ENCODE measurements at places on chromosomes 4 and X. TPM values are rescaled to one million over a fixed set of nuclear protein-coding genes. Genes with fewer than 3 reads are reported as not detected.

Gene SERTM2
- total RNA-seq: not detected

Gene TCEAL9
- 3.4 TPM for total RNA-seq

Gene LEF1
- 53.2 TPM for total RNA-seq

Gene TRIM60
- total RNA-seq: not detected

Gene FGG
- not detected for total RNA-seq

Gene IL1RAPL2
- not detected for total RNA-seq

- H3K27ac ChIP-seq: no peak overlapping the region
These were observed 72.4 kb upstream of the LONRF3 start for GRCh38 chrX:118901991-118902390.

DNA sequence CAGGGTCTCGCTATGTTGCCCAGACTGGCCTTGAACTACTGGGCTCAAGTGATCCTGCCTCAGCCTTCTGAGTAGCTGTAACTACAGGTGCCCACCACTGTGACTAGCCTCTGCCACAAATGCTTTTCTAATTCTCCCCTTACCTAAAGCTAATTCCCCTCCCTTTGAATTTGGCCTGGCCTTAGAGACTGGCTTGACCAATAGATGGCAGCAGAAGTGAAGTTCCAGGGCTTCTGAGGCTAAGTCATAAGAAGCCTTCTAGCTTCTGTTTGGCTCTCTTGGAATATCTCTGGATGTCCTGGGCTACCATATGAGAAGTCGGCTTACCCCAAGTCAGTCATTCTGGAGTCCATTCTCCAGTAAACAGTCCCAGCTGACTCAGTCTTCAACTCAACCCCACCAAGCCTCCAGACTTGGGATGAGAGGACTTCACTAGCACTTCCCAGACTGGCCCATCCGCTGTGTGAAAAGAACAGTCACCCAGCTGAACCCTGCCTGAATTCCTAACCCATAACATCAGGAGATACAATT lies 61.0 kb downstream of the HPRT1 start:
- H3K4me1 ChIP-seq: no peaks in the 10 kb centered on the region
- no peaks in the 10 kb centered on the region for H3K27me3 ChIP-seq
- no peak overlapping the region for H3K27ac ChIP-seq
- no peaks in the 10 kb centered on the region for H3K36me3 ChIP-seq
- no peak for DNase-seq

DNA sequence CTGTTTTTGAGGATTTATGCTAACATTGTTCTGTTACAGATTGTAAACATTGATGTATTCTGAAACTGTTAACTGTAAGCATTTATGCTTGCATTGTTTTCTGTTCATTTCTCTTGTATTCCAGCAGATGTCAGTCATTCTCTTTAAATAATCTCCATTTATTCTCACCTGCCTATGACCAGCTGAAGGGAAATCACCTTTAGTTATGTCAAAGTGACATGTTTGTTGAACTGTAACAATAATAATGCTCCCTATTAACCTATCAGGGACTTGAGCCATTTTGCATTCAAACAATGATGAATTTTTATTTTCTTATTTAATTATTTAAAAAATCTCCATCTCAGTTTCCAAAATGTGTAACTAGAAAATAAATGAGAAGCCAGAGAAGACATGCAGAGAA lies 58.0 kb downstream of the SPCS3 start:
- no peaks in the 10 kb centered on the region for H3K36me3 ChIP-seq
- no peak overlapping the region for H3K4me3 ChIP-seq
- H3K27ac ChIP-seq: no peak overlapping the region

GRCh38 chr4:25908491-25908901 lies 5.5 kb upstream of the SMIM20 start:
- no peak for DNase-seq
- no peak overlapping the region for H3K4me3 ChIP-seq
- peaks cover 6% of the 10 kb centered on the region for H3K4me1 ChIP-seq
- no peaks in the 10 kb centered on the region for H3K36me3 ChIP-seq

- no peaks in the 10 kb centered on the region for H3K36me3 ChIP-seq
- H3K27me3 ChIP-seq: no peaks in the 10 kb centered on the region
- no peaks in the 10 kb centered on the region for H3K4me1 ChIP-seq
- no peak for DNase-seq
- no peak overlapping the region for H3K4me3 ChIP-seq
These were observed 291.7 kb downstream of the EVC2 start for GRCh38 chr4:5416637-5417036.

DNA sequence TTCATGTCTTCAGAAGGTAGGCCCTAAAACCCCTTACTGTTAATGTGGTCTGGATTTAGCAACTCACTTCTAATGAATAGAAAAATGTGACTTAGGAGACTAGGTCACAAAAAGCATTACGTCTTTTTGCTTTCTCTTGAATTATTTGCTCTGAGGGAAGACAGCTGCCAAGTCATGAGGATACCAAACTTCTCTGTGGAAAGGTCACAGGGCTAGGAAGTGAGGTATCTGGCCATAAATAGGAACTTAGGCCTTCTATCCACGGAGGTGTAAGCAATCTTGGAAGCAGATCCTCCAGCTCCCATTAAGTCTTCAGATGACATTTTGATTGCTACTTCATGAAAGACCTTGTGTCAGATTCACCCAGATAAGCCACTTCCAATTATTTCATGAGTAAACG lies 120.6 kb downstream of the JADE1 start:
- DNase-seq: no peak
- no peak overlapping the region for H3K27ac ChIP-seq
- no peaks in the 10 kb centered on the region for H3K27me3 ChIP-seq
- H3K4me3 ChIP-seq: no peak overlapping the region

- no peaks in the 10 kb centered on the region for H3K27me3 ChIP-seq
- H3K36me3 ChIP-seq: no peaks in the 10 kb centered on the region
- no peak overlapping the region for H3K4me3 ChIP-seq
- H3K4me1 ChIP-seq: no peaks in the 10 kb centered on the region
- no peak overlapping the region for H3K27ac ChIP-seq
- DNase-seq: no peak
These were observed 11.3 kb downstream of the MAGEA1 start for GRCh38 chrX:153190381-153190780.

- H3K4me1 ChIP-seq: no peaks in the 10 kb centered on the region
- no peak overlapping the region for H3K4me3 ChIP-seq
- H3K36me3 ChIP-seq: no peaks in the 10 kb centered on the region
- no peak overlapping the region for H3K27ac ChIP-seq
These were observed 218.8 kb upstream of the ANXA10 start for GRCh38 chr4:167873496-167873895.

DNA sequence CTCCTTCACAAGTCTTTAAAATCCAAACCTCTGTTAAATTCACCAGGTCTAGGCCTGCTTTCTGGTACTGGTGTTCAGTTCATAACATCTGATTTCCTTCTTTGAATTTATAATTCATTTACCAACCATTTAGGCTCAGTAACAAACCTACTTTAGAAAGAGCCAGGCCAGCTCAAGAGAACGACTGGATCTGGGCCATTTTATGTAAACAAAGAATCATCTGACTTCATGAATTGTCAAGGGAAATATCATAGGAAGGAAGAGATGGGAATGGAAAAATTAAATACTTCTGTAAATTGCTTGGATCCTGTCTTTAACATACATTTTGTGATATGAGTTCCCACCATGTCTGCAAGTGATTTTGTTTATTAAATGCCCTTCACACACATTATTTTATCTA lies 36.5 kb downstream of the DCHS2 start:
- peaks cover 3% of the 10 kb centered on the region for H3K27me3 ChIP-seq
- no peaks in the 10 kb centered on the region for H3K4me1 ChIP-seq
- H3K27ac ChIP-seq: no peak overlapping the region
- no peak for DNase-seq
- no peaks in the 10 kb centered on the region for H3K36me3 ChIP-seq
- no peak overlapping the region for H3K4me3 ChIP-seq

- no peaks in the 10 kb centered on the region for H3K27me3 ChIP-seq
- no peaks in the 10 kb centered on the region for H3K4me1 ChIP-seq
- DNase-seq: no peak
- no peak overlapping the region for H3K4me3 ChIP-seq
- H3K27ac ChIP-seq: no peak overlapping the region
- no peaks in the 10 kb centered on the region for H3K36me3 ChIP-seq
These were observed 18.4 kb upstream of the CTSO start for GRCh38 chr4:155972098-155972497.
